Activated gamma-delta T cell treated with Interleukin-2 at 50 U/mL for 16 hours (primary cell): ENCODE measurements at places on chromosomes 3 and 15.

GRCh38 chr3:135034291-135034768 is 239.3 kb downstream of the EPHB1 start:
- DNase-seq, result no peak

- no peak for DNase-seq
These were observed 32.3 kb upstream of the CRTC3 start for GRCh38 chr15:90497376-90497775.

DNA sequence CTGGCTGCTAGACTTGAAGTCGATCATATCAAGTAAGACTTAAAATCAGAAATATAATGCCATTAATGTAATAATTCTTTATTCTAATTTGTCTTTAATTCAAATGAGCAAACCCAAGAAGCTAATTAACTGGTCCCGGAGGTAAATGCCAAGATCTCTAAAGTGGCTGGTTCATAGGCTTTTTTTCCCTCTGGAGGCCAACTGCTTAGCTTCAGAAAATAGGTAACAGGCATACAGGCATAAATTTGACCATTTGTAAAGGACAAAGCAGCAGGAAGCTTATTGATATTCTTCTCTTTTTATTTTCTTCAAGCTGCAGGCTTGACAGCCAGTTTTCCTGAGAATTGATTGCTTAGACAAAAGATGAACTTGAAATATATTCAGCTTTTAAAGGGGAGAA is 158.6 kb upstream of the RAP2B start:
- DNase-seq, result no peak

- DNase-seq, result no peak
These were observed 160.5 kb upstream of the CHRNA7 start for GRCh38 chr15:31869686-31870307.

DNA sequence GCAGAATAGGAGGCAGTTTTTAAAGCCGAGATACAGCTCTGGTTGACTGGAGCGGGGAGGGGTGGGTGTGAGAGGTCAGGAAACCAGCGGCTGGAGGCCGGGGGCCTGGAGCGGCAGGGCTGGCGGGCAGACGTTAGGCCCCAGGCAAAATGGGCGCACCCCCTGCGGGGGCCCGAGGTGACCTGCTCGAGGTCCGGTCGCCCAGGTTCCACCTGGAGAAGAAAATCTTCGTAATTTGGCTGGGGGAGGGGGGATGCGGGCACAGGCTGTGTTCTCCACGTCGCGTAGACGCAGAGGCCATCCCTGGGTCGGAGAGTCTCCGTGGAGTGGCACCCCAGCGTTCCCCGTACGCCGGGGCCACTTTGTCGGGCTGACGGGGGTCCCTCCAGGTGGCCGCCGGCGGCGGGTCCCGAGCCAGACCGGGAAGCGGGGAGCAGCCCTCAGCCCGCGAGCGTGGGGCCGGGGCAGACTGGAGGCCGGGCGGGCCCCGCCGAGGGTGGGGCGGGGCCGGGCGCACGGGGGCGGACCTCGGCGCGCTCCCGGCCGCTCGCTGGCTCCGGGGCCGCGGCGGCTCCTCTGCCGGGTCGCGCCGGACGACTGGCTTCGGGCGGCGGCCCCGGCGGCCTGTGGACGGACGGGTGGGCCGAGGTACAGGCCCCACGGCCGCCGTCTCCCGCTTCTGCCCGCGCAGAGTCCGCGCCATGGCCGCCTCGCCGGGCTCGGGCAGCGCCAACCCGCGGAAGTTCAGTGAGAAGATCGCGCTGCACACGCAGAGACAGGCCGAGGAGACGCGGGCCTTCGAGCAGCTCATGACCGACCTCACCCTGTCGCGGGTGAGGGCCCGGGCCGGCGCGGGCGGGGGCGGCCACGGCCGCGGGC is at the start of gene CRTC3:
CRTC3 (plus strand) TSS at position 553 of the 879 bp plus-strand sequence; CDS start at position 702, 149 bp downstream.
- peak; percentile 45 for DNase-seq

DNA sequence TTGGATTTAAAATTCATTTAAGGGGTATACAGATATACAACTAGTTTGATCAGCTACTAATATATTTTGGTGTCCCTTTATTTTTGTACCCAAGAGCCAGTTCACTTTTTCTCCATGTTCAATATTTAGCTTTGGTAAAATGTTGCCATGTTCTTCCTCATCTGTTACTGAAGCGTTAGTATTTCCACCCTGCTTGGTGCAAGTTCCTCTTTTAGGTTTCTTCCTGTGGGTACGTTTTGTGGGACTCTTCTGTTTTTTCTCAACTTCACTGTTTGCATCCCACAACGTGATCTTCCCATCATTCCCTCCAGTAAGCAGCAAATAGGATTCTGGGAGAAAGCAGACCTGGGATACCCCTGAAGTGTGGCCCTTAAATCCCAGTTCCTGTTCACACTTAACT is 14.1 kb downstream of the WDR53 start:
- DNase-seq, result no peak

GRCh38 chr15:99307735-99308134 is 56.5 kb downstream of the LRRC28 start:
- DNase-seq, result no peak

- DNase-seq, result no peak
These were observed 112.2 kb upstream of the SLC4A7 start for GRCh38 chr3:27596334-27596841.

- no peak for DNase-seq
These were observed 373.8 kb upstream of the PROK2 start for GRCh38 chr3:72158639-72159326.
